ENCODE measurements at places on chromosomes 13 and 19. TPM values are rescaled to one million over a fixed set of nuclear protein-coding genes. Genes with fewer than 3 reads are reported as not detected.

DNA sequence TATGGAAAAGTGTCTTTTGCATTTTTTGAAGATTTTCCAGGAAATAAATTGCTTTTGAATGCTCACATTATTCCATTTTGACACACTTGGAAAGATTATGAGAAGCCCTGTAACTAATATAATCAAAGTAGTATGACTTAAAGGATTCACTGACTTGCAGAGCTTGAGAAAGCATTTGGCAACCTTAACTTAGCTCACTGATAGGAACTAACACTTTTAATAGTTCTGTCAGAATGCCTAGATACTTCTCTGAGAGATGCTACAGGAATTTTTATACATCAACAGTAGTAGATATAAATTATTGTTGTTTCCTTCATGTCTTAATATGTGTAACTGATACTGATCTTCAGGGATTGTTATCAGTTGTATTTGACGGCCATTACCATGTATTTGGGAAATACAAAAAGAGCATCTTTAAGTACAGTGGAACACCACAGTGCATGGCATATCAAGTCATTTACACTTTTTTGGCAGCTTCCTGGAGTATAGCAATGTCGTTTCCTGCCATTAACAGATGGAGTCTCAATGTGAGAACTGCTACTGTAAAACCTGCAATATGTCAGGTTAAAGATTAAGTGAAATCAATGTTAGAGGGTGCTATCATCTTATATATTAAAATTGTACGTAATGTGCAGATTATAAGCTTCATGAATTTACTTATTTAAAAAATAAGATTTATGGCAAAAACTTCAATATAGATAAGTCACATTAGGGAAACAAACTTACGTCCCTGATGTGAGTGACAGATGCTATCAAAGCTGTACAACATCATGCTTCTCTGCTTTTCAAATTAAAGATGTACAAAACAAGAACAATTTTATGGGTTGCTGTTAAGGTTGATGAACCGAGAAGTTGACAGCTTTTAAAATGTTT, 1159.8 kb upstream of the MIR17HG start:
- DNase-seq = no peak

- DNase-seq = no peak
Observed at GRCh38 chr13:25203127-25203740, 31.1 kb upstream of the AMER2 start.

NLRP11 gene
- 1.5 TPM for total RNA-seq

SPRED3 gene
- 3.3 TPM for total RNA-seq

GRCh38 chr13:37442996-37443395, 155.6 kb downstream of the POSTN start:
- no peak for DNase-seq

GRCh38 chr13:21825186-21825585, 154.3 kb downstream of the FGF9 start:
- no peak for DNase-seq

RAB3A gene
- total RNA-seq = 2.5 TPM

KRTDAP gene
- 3.6 TPM for total RNA-seq

DNA sequence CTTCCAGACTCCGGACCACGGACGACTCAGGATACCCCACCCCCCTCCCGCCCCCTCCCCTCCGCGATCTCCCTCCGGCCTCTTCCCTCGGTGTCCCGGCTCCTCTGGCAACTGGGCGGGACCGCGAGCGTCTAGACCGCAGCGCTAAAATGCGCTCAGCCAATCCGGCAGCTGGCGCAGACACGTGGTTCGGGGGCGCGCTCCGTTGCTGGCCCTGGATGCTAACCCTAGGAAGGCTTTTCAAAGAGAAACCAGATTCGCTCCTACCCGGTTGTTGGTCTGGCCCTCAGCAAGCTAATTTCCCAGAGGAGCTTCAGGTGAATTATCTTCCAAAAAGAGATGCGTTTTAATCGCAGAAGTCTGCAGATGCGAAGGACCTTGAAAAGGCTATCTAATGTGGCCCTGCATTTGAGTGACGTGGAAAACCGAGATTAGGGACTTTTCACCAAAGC, at the start of gene DZIP1:
Gene DZIP1, minus strand, starts transcription at position 106 of the 452 bp plus-strand sequence. CDS start 2,677 bp downstream, outside the sequence.
- DNase-seq = peak; percentile 17

- DNase-seq = no peak
Observed at GRCh38 chr13:21395953-21396352, 63.1 kb downstream of the ZDHHC20 start.

GRCh38 chr13:43785650-43786471, 911 bp downstream of the ENOX1 start:
- DNase-seq = peak; percentile 85

DNA sequence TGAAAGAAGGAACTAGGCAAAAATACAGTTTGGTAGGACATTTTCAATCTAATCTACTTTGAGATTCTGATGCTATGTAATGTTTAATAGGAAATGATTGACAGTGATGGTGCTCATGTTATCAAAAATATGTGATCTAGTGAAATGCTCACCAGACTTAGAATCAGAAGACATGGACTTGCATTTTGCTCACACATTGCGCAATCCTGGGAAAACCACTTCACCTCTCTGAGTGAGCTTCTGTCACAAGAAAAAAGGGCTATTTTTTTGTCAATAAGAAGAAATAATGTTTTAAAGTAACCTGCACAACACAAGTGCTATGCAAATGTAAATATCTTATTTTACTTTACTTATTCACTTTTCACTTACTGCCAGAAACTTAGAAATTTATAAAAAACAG, 380.9 kb upstream of the HTR2A start:
- no peak for DNase-seq
